ENCODE measurements at places on chromosomes 7 and 10. TPM values are rescaled to one million over a fixed set of nuclear protein-coding genes. Genes with fewer than 3 reads are reported as not detected.

GRCh38 chr10:6200734-6201515 lies 1.8 kb upstream of the PFKFB3 start:
- H3K27ac ChIP-seq: peak overlapping the region; percentile 50
- peak; percentile 27 for DNase-seq

- no peaks in the 10 kb centered on the region for H3K36me3 ChIP-seq
- no peaks in the 10 kb centered on the region for H3K27me3 ChIP-seq
- DNase-seq: peak; percentile 43
- peak overlapping the region; percentile 20 for H3K4me3 ChIP-seq
- peak overlapping the region; percentile 63 for H3K27ac ChIP-seq
Observed at GRCh38 chr10:131210181-131210580, 101.3 kb downstream of the TCERG1L start.

DNA sequence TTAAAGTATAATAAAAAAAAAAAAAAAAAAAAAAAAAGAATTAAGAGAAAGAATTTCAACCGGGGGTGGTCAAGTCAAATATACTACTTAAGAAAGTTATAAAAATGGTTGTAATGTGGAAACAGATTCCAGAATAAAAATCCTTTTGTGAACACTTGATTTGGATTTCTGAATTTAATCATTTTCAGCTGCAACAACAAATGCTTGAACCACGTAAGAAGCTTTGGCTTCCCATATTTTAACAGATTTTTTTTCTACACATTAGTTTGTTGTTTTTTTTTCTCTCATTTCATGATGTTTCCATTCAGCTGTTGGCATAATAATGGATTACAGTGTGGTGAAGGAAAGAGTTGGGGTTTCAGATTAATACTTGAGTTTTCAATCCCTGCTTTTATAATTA lies 137.3 kb upstream of the AGR3 start:
- H3K27me3 ChIP-seq: no peaks in the 10 kb centered on the region
- DNase-seq: no peak
- H3K4me1 ChIP-seq: peaks cover 35% of the 10 kb centered on the region
- H3K27ac ChIP-seq: no peak overlapping the region
- H3K36me3 ChIP-seq: no peaks in the 10 kb centered on the region

DNA sequence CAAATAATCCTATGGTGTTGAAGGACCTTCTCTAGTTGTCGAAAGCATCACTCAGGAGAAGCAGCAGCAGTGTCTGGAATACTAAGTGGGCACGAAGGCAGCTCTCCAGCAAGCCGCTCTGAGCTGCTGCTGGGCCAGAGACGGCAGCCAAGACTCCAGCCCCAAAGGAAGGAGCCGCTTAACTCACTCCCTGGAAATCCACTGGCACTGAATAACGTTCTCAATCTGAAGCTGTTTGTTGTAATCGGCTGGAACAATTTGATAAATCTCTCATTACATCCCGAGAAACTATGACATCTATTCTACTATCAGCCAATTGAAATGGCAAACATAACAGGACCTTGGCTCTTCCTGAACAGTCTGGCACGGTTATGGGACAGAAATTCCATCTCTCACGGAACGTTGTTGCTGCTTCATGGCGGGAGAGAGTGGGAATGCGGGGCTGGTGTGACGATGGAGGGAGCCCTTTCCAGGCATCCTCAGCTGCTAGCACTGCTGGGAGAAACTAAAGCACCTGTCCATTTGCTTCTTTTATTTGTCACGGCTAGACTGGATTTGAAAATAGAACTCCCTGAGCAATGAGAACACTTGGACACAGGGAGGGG lies 331.5 kb upstream of the RNF32 start:
- H3K27ac ChIP-seq: no peak overlapping the region
- no peaks in the 10 kb centered on the region for H3K36me3 ChIP-seq
- H3K27me3 ChIP-seq: no peaks in the 10 kb centered on the region
- H3K4me3 ChIP-seq: no peak overlapping the region

- H3K36me3 ChIP-seq: no peaks in the 10 kb centered on the region
- DNase-seq: no peak
- peaks cover 4% of the 10 kb centered on the region for H3K27me3 ChIP-seq
Observed at GRCh38 chr10:43352951-43353350, 18.5 kb upstream of the FXYD4 start.

DNA sequence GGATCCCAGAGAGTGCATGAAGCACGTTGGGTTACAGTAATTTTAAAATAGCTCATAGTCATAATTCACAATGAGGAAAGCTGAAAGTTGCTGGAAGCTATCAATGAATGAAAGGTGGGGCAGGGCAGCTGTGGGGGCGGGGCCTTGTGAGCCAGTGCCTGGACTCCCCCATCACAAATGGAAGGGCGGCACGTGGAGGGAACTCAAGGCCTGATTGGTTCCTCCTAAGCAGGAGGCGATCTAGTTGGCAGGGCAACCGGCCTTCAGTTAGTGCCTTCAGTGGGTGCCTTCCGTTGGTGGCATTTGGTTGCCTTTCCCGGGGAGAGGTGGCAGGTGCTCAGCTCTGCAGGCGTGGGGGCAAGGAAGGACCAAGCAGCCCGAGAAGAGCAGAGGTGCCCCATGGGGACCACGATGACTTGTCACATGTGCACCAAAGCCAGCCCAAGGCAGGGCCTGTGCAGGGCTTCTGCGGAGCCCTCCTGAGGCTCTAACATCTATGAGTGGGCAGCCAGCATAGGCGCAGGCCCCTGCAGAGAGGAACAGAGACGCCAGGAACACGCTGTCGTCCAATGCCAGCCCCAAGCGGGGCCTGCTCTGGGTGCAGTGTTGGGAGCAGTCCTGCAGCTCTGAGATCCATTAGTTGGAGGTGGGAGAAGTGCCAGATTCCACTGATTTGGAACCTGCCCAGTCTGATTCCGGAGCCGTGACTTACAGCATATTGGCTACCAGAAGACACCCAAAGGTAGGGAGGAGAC lies 59.8 kb upstream of the PDSS1 start:
- no peak overlapping the region for H3K27ac ChIP-seq
- H3K4me3 ChIP-seq: no peak overlapping the region
- no peak for DNase-seq
- no peaks in the 10 kb centered on the region for H3K4me1 ChIP-seq
- H3K27me3 ChIP-seq: no peaks in the 10 kb centered on the region
- H3K36me3 ChIP-seq: no peaks in the 10 kb centered on the region

DNA sequence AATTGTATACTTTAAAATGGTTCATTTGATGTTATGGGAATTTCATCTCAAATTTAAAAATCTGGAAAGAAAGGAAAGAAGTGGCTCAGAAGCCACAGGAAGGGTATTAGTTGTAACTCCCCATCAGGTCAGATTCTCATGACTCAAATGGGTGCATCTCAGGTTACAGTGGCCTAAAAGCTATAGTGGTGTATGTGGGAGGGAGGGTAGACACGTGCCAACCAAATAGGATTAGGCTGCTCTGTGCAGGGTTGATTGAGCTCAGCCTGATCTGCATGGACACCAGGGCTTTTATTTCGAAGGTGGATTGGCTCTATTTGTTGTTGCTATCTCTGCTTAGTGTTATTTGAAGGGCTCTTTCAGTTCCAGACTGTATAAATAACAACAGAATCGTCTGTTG lies 121.5 kb upstream of the PRR15 start:
- H3K4me1 ChIP-seq: no peaks in the 10 kb centered on the region
- H3K36me3 ChIP-seq: no peaks in the 10 kb centered on the region
- H3K4me3 ChIP-seq: no peak overlapping the region
- H3K27me3 ChIP-seq: no peaks in the 10 kb centered on the region
- no peak for DNase-seq

GRCh38 chr10:128125416-128125943 lies 743 bp downstream of the MKI67 start:
- peak overlapping the region; percentile 50 for H3K4me3 ChIP-seq
- DNase-seq: no peak
- peaks cover 7% of the 10 kb centered on the region for H3K4me1 ChIP-seq
- H3K27ac ChIP-seq: no peak overlapping the region
- H3K27me3 ChIP-seq: peaks cover 8% of the 10 kb centered on the region

Gene GOLGA7B
- 0.54 TPM for total RNA-seq

Gene ZPBP
- total RNA-seq: 0.89 TPM

Measured in thyroid gland (tissue), 4 donors.